ENCODE measurements at places on chromosomes 7 and 10.

DNA sequence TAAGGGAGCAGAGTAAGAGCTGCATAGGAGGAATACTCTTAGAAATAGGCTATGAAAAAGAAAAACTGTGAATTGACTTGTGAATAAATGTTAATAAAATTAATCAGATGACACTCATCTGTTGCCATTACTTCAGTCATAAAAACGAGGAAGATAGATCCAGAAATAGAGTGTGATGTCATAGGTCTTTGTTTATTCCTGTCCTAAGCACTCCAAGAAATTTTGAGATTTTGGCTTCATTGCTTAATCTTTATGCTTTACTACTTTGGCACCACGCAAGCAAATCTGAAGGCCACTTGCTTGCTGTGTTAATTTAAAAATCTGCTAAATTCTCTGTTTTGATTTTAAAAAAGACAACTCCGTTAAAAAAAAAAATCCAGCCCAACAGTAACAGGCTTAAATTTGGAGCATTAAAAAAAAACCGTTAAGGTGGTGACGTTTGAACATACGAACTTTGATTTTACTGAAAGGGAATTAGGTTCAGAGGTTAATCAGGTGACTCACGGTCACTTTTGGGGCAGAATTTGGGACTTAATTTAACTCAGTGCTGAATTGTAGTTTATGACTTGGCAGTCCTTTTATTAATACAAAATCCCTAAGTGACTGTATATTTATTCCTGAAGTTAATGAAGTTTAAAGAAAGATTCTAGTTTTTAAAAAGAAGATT is 3.4 kb downstream of the IFRD1 start:
- DNase-seq = no peak

- no peak for DNase-seq
Measured at GRCh38 chr7:2299870-2300512, 14.2 kb downstream of the SNX8 start.

- DNase-seq = no peak
Measured at GRCh38 chr10:14583252-14583651, 191.4 kb downstream of the FAM107B start.

DNA sequence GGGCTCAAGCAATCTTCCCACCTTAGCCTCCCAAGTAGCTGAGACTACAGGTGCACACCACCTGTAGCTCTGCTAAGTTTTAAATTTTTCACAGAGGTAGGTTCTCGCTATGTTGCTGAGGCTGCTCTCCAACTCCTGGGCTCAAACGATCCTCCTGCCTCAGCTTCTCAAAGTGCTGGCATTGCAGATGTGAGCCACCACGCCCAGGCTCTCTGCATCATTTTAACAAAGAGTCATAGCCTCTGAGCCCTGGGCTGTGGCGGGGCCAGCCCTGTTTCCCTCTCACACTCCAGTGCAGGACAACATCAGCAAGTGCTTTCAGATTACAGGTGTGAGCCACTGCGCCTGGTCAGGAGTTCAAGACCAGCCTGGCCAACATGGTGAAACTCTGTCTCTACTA is 102.5 kb downstream of the COL26A1 start:
- DNase-seq = no peak

GRCh38 chr10:122328676-122329075 is 45.8 kb upstream of the PLEKHA1 start:
- DNase-seq = no peak

GRCh38 chr7:123732413-123733091 is 16.3 kb downstream of the WASL start:
- DNase-seq = no peak

- DNase-seq = no peak
Measured at GRCh38 chr7:49255054-49255453, 330.7 kb downstream of the CDC14C start.

DNA sequence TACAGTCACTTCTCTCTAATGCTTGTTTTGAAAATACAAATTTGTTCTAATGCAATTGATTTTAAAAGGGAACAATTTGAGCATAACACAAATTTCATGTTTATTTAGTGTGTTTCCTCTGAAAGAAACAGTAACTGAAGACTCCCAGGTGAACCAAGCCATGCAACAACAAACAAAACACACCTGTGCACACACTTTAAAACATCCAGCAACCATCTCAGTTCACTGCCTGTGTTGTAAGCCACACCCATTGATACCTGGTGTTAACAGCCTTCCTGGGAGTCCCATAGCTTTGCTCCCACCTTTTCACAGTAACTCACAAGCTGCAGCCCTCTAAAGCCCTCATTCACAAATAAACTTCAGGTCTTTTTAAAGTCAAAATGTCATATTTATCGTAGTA is 89.3 kb downstream of the DOCK4 start:
- DNase-seq = no peak

DNA sequence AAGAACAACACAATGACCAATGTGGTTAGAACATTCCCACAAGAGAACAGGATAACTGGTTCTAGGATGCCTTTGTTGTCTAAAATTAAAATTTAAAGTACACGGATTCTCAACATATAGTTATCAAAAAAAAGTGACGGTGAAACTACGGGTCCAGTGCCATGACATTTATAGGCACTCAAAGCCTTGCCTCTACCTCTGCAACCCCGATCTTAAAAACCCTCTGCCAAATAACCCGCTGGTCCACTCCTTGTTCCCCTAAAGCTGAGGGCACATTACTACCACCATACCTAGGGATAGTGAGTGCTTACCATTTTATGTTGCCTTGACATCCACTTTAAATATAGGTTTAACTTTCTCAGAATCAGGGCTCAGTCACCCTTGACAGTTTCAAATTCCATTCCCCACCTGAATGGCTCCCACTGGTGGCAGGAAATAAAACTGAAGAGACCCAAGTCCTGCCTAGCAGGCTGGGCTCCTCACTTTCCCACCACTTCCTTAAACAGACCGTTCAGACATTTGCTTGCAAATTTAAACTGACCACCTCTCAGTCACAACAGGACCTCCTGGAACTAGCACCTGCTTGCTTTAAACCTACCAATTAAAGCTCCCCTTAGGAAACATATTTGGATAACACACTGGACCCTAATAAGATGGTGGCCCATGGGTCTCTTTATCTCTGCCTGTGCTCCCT is 169.9 kb upstream of the ASAH2 start:
- peak; percentile 1 for DNase-seq

- DNase-seq = no peak
Measured at GRCh38 chr7:84394219-84394618, 199.6 kb upstream of the SEMA3A start.

GRCh38 chr7:157640144-157640543 is 303.3 kb downstream of the DNAJB6 start:
- DNase-seq = no peak

- no peak for DNase-seq
Measured at GRCh38 chr10:63644418-63645142, 123.4 kb downstream of the REEP3 start.
